ENCODE measurements at places on chromosomes 7 and 10.

DNA sequence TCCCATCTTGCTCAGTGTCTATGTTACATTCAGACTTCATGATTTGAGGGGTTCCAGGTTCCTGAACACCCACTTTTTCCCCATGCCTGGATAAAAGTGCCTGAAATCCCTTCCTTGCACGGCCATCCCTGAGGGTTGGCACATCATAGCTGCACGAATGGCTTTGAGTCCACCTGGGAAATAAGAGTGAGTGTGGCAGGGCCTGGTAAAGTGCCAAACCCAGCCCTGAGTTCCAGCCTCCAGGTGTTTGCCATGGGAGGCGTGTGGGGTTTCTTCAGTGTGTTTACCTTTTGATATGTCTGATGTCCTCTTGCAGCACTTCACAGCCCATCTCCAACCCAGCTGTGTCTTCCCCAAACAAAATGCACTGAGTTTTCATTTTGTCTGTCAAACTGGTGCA, 145.7 kb downstream of the PAXIP1 start:
- no peak for DNase-seq

- no peak for DNase-seq
Measured at GRCh38 chr7:87474533-87475358, 734 bp downstream of the ABCB4 start.

- no peak for DNase-seq
Measured at GRCh38 chr7:12674053-12674452, 13.4 kb upstream of the ARL4A start.

DNA sequence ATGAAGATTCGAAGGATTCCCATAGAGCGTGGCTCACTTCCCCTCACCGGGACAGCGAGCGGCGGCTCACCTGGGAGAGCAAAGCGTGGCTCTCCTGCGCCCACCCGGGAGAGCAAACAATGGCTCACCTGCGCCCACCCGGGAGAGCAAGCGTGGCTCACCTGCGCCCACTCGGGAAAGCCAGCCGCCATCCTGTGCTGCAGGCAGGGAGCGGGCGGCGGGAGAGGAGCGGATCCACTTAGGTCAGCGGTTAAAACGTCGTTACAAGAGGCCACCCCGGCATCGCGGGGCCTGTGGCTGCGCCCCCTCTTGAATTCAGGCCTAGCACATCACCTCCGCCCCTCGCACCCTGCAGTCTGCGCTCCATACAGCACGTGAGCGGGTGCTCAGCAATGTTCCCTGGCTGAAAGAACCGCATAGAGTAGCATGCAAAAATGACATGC, 461 bp upstream of the FIGNL1 start:
- no peak for DNase-seq

- DNase-seq, result no peak
Measured at GRCh38 chr7:131741446-131741845, 185.0 kb upstream of the PODXL start.

Data from hematopoietic multipotent progenitor cell treated with erythropoietin and hydrocortisone succinate and interleukin-3 and kit ligand, for 17 days (in vitro differentiated cells).